ENCODE measurements at places on chromosomes 13 and 19.

DNA sequence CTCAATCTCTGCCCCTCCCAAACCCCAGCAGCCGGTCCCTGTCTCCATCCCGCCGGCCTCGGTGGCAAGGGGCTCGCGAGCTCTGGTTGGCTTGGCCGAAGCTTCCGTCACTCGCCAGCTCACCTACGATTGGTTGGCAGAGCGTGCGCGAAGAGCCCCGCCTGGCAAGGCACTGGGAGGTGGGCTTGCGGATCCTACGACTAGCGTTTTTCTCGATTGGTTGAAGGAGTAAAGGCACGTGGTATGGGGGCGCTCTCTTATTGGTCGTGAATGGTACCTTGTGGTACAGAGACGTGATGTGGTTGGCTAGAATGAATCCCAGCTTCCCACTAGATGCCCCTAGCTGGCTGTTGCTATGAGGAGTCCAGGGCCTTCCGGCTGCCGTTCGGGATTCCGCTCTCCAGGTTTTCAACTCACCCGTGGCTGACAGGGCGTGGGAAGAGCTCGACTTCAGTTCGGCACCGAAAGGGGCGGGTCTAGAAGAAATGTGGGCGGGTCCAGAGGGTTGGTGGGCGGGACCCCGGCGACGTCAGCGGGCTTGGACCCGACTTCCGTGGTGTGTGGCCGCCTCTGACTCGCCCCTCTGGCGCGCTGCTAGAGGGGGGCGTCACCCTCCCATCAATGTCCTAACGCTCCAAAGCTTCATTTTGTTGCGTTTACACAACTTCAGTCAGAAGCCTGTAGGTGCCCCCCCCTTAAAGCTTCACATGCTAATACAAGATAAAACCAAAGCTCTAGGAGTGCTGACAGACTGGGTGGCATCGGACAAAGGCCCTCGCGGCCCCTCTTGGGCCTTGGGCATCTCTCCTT lies 847 bp upstream of the RAP2A start:
- DNase-seq, result peak; percentile 100

DNA sequence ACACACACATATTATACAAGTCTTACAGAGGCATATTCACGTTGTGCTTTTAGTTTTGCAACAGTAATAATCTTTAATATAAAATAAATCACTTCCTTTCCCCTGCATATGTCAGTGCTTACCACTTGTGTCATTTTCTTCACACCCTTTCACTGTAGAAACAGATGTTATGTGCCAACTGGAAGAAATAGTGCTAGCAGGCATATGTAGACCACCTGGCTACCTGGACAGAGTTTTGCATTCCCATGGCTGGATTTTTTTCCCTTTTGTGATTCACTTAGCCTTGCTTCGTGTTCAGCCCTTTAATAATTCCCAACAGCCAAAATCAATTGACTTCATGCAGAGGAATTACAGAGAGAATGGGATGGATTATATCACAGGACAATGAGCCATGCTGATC lies 399.1 kb upstream of the SPRY2 start:
- DNase-seq, result no peak

- no peak for DNase-seq
Observed at GRCh38 chr19:13016628-13017305, 21.5 kb downstream of the NFIX start.

- DNase-seq, result no peak
Observed at GRCh38 chr13:38879278-38879677, 111.4 kb downstream of the STOML3 start.

GRCh38 chr19:45470762-45471081 lies 2.9 kb downstream of the FOSB start:
- no peak for DNase-seq

DNA sequence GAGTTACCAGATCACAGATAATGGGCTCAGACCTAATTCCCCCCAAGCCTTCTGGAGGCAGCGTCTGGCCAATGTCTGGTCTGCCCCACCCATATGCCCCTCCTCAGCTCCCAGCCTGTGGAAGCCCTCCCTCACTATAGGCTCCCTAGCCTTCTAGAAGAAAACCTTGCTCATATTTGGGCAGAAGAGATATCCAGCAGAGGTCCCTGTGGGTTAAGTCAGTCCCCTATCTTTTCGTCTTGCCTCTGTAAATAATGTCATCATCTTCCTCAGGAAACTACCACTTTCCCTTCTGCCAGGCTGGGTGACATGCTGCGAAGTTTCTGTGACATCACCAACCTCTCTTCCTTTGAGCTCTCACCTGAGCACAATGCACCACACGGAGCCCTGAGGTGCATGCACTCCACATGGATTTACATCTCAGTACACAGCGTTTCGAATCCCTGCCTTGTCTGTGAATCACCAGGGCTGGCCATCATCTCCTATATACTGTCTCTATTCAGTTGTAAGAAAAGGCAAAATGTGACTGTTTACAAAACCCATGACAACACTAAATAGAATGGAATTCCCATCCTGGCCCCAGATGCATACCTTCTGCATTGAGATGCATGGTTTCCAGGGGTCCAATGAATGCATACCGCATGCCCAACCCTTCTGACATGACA lies 112.8 kb downstream of the CRYL1 start:
- DNase-seq, result no peak

DNA sequence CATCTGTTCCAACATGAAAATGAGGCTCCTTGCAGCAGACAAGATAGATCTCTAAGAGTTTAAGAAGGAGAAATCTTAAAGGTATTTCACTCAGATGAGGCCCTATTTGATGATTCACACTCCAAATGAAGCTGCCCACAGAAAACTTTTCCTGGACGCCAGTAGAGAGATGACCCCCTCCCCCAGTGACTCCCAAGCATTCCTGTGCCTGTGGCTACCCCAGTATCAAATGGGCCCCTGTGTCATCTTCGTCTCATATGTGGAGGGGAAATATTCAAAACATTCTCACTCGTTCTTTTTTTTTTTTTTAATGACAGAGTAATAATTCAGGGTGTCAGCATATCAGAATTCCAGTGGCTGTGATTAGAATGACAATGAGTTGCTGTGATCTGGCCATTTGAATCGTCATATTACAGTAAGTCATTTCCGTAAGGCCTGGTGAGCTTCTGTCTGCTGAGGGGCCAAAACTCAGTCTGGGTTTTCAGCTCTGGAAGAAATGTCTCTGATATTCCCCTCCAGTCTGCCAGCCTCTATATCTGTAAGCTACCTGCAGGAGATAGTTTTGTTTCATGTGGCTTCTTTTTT lies 194.7 kb downstream of the URI1 start:
- no peak for DNase-seq

DNA sequence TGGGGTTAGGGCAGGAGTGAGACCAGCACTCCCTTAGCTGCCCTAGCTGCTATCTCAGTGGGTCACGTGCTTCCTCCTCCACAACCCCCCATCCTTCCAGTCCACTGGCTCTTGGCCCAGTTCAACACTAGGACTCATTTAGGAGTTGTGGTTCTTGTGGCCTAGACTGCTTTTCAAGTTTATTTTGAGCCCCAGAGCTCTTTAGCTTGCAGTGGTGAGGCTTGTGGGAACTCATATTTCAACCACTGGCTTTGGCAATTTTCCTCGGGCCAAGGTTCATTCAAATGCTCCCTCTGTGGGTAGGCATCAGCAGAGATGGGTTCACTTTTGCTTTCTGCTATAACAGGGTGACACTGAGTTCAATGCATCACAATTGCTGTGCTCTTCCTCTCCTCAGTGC lies 436.2 kb upstream of the SLITRK5 start:
- DNase-seq, result no peak
